Breast epithelium (tissue), 4 donors: ENCODE measurements at places on chromosomes 5 and 9. TPM values are rescaled to one million over a fixed set of nuclear protein-coding genes. Genes with fewer than 3 reads are reported as not detected.

DNA sequence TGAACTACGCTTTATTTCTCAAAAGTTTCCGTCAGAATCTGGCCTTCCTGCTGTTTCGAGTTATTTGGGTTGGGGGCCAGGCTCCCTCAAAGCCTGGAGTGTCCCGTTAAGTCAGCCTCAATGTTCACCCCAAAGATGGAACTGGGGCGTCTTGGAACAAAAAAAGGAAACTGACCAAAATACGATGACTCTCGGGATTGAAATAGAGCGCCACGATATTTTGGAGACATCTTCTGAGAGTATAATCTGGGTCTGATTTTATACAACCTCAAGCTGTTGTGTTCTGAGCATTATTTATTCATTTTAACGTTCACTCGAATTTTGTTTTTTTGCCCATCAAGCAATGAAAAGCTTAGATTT, 28.1 kb downstream of the TLX3 start:
- peaks cover 17% of the 10 kb centered on the region for H3K27me3 ChIP-seq
- H3K4me1 ChIP-seq, result no peaks in the 10 kb centered on the region
- no peak for DNase-seq
- H3K27ac ChIP-seq, result no peak overlapping the region
- peak overlapping the region; percentile 60 for H3K4me3 ChIP-seq

DNA sequence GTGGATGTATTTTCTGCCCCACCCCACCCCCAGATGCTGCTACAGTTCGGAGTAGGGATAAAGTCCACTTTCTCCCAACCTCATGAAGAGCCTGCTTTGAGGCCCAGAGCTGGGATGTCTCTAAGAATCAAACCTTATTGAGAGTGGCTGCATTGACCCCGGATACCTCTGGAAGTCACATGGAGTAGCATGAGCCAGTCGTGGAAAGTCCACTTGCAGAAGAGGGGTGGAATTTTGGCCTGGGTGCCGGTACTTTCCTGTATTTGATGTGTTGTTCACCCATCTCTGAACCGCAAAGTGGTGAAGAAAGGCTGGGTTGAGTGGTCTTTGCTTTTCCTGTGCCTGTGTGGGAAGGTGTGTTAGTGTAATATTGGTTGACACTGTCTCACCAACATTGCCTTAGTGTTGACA, 3.7 kb downstream of the OTULIN start:
- DNase-seq, result no peak
- no peaks in the 10 kb centered on the region for H3K36me3 ChIP-seq
- no peaks in the 10 kb centered on the region for H3K4me1 ChIP-seq

GRCh38 chr9:32264170-32264864, 120.1 kb upstream of the ACO1 start:
- no peaks in the 10 kb centered on the region for H3K27me3 ChIP-seq
- H3K4me1 ChIP-seq, result no peaks in the 10 kb centered on the region
- H3K36me3 ChIP-seq, result no peaks in the 10 kb centered on the region
- no peak overlapping the region for H3K27ac ChIP-seq
- no peak overlapping the region for H3K4me3 ChIP-seq

DNA sequence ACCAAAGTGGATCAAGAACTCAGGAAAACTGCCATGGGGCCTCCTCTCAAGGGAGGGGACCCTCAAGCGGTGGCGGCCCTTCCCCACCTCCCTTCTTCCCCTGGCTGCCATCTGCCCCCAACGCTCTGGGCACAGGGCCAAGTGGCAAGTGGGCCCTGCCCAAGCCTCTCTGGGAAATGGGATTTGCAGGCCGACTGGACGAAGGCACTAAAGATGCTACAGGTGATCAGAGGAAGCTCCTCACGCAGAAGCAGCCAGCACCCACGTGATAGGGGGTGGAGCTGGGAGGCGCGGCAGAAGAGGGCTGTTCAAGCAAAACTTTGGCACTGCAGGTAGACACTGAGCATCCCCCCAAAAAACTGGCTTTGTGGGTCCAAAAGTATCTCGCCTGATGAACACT, 52.7 kb upstream of the UBTD2 start:
- no peaks in the 10 kb centered on the region for H3K4me1 ChIP-seq
- no peak overlapping the region for H3K4me3 ChIP-seq
- no peaks in the 10 kb centered on the region for H3K27me3 ChIP-seq

DNA sequence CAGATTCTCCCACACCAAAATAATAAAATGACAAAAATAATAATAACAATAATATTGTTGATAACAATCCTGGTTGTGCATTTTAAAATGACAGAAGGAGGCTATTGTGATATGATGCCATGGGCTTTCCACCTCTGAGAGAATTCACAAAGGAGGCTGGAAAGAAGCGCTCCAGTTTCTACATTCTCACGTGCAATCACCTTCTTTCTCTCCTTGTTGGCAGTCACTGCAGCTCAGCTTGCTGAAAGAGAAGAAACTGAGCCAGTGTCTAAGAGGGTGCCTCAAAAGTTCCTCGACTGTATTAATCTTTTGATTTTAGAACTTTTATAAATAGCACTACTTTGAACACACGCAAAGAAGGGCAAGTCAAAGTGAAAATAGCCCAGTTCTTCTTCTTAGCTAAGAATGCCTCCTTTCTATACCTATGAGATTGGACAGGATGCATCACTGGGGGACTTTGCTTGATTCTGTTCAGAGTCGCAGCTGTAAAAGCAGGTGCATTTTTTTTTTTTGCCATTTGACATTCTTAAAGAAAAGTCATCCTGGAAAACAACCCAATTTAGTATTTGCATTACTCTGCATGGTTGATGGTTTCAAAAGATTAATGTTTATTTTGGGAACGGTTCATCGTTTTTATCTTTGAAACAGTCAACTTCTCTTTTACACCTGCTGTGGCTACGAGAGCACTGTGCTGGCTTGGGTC, 12.4 kb upstream of the SUB1 start:
- no peak overlapping the region for H3K27ac ChIP-seq
- no peaks in the 10 kb centered on the region for H3K36me3 ChIP-seq
- H3K4me1 ChIP-seq, result no peaks in the 10 kb centered on the region
- no peak for DNase-seq
- H3K4me3 ChIP-seq, result no peak overlapping the region
- H3K27me3 ChIP-seq, result no peaks in the 10 kb centered on the region

DNA sequence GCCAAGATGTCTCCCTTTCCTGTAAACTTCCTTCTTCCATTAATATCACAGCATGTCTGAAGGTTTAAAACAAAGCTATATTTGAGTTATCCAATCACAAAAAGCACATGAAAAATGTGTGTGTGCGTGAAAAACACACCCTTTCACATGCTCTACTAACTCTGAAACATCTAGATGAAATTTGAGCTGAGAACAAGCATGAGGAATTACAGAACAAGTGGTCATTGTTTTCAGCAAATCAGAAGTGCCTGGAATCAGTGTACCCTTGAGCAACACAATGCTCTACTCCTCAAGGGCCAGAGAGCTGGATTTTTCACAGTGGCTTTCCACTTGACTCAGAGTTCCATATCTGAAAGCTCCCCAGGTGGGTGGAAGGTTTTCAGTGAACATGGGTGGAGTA, 255.9 kb downstream of the PSAT1 start:
- H3K27ac ChIP-seq, result no peak overlapping the region
- H3K36me3 ChIP-seq, result no peaks in the 10 kb centered on the region
- no peak overlapping the region for H3K4me3 ChIP-seq
- H3K4me1 ChIP-seq, result no peaks in the 10 kb centered on the region
- H3K27me3 ChIP-seq, result no peaks in the 10 kb centered on the region
- no peak for DNase-seq

- no peaks in the 10 kb centered on the region for H3K36me3 ChIP-seq
- H3K4me3 ChIP-seq, result no peak overlapping the region
- H3K4me1 ChIP-seq, result no peaks in the 10 kb centered on the region
- DNase-seq, result no peak
- H3K27ac ChIP-seq, result no peak overlapping the region
- no peaks in the 10 kb centered on the region for H3K27me3 ChIP-seq
Observed at GRCh38 chr5:63029891-63030290, 451.3 kb downstream of the LRRC70 start.

DNA sequence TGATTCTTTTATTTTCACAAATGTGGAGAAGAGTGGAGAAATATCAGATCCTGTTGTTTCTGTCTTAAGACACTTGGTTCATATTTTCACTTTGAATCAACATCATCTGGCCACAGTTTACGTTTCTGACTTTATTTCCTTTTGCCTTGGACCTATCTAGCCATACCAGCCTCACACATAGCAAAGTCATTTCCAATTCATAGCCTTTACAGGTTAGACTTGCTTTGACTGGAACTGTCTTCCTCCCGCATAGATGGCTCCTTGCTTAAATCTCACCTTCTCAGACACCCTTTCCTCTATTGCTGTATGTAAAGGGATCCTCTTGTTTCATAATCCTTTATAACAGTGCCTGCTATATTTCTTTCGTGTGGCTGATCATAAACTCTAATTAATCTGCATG, 297.8 kb downstream of the SH3GL2 start:
- no peak overlapping the region for H3K27ac ChIP-seq
- H3K4me3 ChIP-seq, result no peak overlapping the region
- H3K4me1 ChIP-seq, result no peaks in the 10 kb centered on the region
- H3K27me3 ChIP-seq, result no peaks in the 10 kb centered on the region
- DNase-seq, result no peak
- no peaks in the 10 kb centered on the region for H3K36me3 ChIP-seq

- no peaks in the 10 kb centered on the region for H3K36me3 ChIP-seq
- DNase-seq, result no peak
- H3K27ac ChIP-seq, result no peak overlapping the region
- H3K27me3 ChIP-seq, result no peaks in the 10 kb centered on the region
- no peaks in the 10 kb centered on the region for H3K4me1 ChIP-seq
Observed at GRCh38 chr5:38117784-38118479, 140.4 kb upstream of the EGFLAM start.

- DNase-seq, result no peak
- H3K4me1 ChIP-seq, result no peaks in the 10 kb centered on the region
- H3K27ac ChIP-seq, result no peak overlapping the region
- H3K27me3 ChIP-seq, result peaks cover 8% of the 10 kb centered on the region
Observed at GRCh38 chr5:133203317-133204305, 151.8 kb downstream of the HSPA4 start.

DNA sequence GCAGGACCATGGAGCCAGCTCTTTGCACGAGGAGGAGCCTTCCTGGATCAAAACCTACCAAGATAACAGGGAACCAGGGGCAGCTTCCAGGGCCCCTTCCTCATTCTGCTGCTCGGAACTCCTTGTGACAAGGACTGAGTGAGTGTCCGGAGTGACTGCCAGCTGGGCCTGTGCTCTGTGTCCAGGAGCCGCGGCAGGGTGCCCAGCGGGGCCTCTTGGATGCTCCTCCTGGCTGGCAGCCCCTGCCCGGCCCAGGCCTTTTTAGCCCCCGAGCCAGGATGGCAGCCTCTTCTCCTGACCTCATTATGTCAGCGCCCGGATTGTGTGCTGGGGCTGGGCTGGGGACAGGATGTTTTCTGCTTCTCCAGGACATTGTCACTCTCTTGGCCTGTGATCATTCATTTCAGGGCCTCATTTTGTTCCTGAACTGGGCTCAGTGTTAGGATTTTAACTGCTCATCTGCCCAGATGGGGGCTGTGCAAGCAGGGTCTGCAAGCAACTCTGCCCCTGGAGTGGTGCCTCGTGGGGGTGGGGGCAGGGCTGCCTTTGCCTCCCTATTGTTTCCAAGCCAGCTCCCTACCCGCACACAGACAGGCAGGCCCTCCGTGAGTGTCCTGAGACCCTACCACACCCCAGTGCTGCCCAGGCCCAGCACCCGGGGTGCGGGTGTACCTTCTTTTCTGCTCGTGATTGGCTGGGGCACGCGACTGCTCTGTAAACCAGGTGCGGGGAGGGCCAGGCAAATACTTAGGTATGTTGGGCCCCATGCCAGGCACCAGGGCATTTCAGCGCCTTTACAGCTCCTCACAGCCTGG, 161.6 kb downstream of the COL23A1 start:
- H3K4me3 ChIP-seq, result no peak overlapping the region
- peak overlapping the region; percentile 87 for H3K27ac ChIP-seq
- DNase-seq, result peak; percentile 82
- H3K4me1 ChIP-seq, result no peaks in the 10 kb centered on the region
- H3K27me3 ChIP-seq, result no peaks in the 10 kb centered on the region

DNA sequence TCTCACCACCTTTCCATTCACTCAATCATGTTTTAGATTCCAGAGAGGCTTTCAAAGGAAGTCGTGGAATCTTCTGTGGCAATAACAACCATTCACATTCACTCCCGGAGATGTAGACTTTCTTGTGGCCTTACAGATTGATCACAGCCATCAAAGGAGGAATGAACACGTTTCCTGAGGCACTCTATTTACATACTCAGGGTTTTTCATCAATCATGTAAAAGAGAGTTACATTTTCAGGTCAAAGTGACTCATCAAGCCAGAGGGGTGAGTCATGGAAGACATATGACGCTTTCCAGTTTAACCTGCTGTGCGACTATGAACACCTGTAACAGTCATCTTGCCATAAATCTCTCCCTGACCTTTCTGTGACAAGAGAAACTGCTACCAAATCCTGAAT, 39.3 kb upstream of the RAD23B start:
- H3K36me3 ChIP-seq, result no peaks in the 10 kb centered on the region
- no peak for DNase-seq
- no peaks in the 10 kb centered on the region for H3K4me1 ChIP-seq
- H3K27me3 ChIP-seq, result no peaks in the 10 kb centered on the region
- no peak overlapping the region for H3K4me3 ChIP-seq

- no peak overlapping the region for H3K4me3 ChIP-seq
- H3K36me3 ChIP-seq, result no peaks in the 10 kb centered on the region
- no peak overlapping the region for H3K27ac ChIP-seq
Observed at GRCh38 chr5:37776826-37777225, 63.0 kb downstream of the GDNF start.

DNA sequence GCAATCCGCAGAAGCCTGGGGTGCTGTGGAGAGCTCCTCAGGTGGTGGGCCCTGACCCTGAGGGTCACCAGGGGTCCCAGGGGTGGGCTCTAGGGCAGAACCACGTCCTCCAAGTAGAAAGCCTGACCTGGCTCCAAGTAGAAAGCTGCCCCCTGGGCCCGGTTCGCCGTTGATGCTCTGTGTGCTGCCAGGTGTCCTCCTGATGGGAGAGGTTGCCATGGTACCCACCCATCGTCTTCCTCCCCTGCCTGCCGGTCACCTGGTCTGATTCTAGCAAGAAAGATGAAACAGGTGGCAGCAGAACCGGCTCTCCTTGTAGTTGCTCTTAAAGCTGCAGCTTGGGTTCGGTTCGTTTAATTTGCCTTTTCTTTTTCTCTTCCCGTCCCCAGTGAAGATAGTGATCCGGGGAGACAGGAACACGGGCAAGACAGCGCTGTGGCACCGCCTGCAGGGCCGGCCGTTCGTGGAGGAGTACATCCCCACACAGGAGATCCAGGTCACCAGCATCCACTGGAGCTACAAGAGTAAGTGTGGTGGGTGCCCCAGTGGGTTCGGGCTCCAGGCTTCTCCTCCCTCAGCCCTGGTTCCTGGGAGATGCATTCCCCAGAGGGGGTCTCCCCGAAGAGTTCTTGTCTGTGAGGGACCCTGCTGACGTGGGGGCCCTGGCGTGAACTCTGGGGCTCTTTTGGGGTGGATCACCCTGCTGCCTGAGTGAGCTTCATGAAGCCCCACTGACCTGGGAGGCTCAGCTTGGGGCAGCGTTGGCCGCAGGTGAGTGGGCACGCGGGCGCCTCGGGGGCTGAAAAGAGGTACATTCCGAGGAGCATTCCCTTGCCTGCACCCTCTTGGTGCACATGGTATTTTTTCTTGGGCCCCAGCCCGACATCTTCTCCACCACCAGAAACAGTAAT, 15.6 kb downstream of the RABL6 start:
- no peaks in the 10 kb centered on the region for H3K4me1 ChIP-seq
- peaks cover 6% of the 10 kb centered on the region for H3K36me3 ChIP-seq
- no peak overlapping the region for H3K27ac ChIP-seq

The PCDHA9 gene
- 0.66 TPM for total RNA-seq

The SUSD3 gene
- total RNA-seq, result 52.4 TPM

The NIM1K gene
- 0.29 TPM for total RNA-seq

The OSMR gene
- total RNA-seq, result 54.0 TPM

The FAM200C gene
- 5.6 TPM for total RNA-seq

The PTGES gene
- 25.3 TPM for total RNA-seq
